Activated CD4-positive, alpha-beta memory T cell treated with anti-CD3 and anti-CD28 coated beads for 36 hours (primary cell): ENCODE measurements at places on chromosomes 3 and 15. TPM values are rescaled to one million over a fixed set of nuclear protein-coding genes. Genes with fewer than 3 reads are reported as not detected.

LYZL4 gene
- not detected for total RNA-seq

EPHB1 gene
- total RNA-seq = 1.3 TPM

NOX5 gene
- total RNA-seq = not detected

WDR93 gene
- not detected for total RNA-seq

CADM2 gene
- not detected for total RNA-seq

NXPE3 gene
- 19.8 TPM for total RNA-seq

MB21D2 gene
- total RNA-seq = 9.1 TPM

FLNB gene
- total RNA-seq = 26.0 TPM

IFT57 gene
- 29.6 TPM for total RNA-seq

CPB1 gene
- not detected for total RNA-seq

SSUH2 gene
- not detected for total RNA-seq

PLCL2 gene
- 17.1 TPM for total RNA-seq

B3GALNT1 gene
- 0.56 TPM for total RNA-seq

PLA2G4B gene
- 6.0 TPM for total RNA-seq

ADGRG7 gene
- not detected for total RNA-seq

ERICH6 gene
- total RNA-seq = not detected

PYGO1 gene
- total RNA-seq = not detected

ATP10A gene
- total RNA-seq = 15.9 TPM

GOLGA6L24 gene
- not detected for total RNA-seq
